ENCODE measurements at places on chromosomes 12 and 14.

GRCh38 chr12:2750185-2750584 is 44.6 kb upstream of the FKBP4 start:
- H3K27ac ChIP-seq = no peak overlapping the region
- no peaks in the 10 kb centered on the region for H3K36me3 ChIP-seq
- no peaks in the 10 kb centered on the region for H3K4me1 ChIP-seq
- H3K27me3 ChIP-seq = peaks cover 7% of the 10 kb centered on the region
- no peak for DNase-seq

DNA sequence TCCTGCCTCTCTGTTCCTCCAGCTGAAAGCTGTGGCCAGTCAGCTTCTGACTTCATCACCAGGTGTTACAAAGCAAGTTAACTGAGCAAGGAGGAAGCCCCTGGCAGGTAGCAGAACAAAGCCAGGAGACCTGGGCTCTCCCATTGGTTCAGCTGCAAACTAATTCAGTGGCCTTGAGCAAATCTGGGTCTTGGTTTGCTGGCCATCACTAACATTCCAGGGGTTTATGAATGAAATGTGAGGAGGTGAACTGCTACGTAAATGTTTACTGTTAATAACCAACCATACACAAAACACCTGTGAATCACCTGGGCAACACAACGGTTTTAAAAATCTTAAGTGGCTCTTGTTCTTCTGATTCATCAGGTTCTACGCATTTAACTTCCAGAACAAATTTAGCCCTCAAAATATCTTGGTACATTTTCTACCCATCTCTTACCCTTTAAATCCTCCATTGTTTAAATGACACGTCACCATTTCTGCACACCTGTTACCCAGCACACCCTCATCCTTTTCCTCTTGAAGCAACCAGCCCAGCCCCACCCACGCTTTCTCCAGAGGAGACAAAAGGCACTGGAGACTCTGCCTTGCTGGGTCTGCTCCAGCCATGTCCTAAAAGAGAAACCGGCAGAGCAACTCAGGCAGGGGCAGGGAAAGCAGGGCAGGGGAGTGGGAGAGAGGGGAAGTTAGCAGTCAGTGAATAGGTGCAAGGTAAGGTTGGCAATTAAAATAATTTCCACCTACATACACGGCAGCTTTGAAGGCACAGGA is 49.3 kb upstream of the TSPAN11 start:
- no peaks in the 10 kb centered on the region for H3K4me1 ChIP-seq
- H3K4me3 ChIP-seq = no peak overlapping the region
- H3K27me3 ChIP-seq = no peaks in the 10 kb centered on the region
- DNase-seq = peak; percentile 74
- H3K36me3 ChIP-seq = no peaks in the 10 kb centered on the region

DNA sequence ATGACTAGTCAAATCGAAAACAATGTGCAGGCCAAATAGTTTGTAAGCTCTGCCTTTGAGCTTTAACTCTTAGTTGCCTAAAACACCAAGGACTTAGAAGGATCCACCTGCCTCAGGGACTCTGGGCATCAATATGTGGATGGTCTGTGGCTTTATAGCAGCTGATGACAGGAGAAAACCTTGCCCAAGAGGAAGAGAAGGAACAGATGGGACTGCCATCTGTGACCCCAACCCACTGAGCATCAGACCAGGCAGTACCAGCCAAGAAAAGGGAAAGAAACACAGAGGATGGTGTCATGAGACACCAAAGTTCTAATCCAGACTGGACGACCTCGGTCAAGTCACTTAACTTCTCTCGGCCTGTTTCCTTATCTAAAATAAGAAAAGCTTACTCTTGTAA is 12.7 kb downstream of the TGFB3 start:
- H3K27me3 ChIP-seq = no peaks in the 10 kb centered on the region
- H3K36me3 ChIP-seq = peaks cover 49% of the 10 kb centered on the region
- DNase-seq = no peak
- no peaks in the 10 kb centered on the region for H3K4me1 ChIP-seq
- H3K27ac ChIP-seq = no peak overlapping the region
- no peak overlapping the region for H3K4me3 ChIP-seq

DNA sequence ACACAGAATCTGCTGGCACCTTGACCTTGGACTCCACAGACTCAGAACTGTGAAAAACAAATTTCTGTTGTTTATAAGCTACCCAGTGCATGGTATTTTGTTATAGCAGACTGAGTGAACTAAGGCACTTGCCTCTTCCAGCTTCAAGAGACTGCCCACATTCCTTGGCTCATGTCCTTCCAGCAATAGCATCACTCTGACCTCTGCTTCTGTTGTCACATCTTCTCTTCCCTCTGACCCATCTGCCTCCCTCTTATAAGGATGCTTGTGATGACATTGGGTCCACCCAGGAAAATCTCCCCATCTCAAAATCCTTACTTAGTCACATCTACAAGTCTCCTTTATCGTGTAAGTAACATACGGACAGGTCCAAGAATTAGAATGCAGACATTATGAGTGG is 200.4 kb downstream of the PIK3C2G start:
- H3K36me3 ChIP-seq = no peaks in the 10 kb centered on the region
- no peaks in the 10 kb centered on the region for H3K27me3 ChIP-seq
- H3K27ac ChIP-seq = no peak overlapping the region

GRCh38 chr12:16675438-16675837 is 69.5 kb upstream of the LMO3 start:
- H3K27ac ChIP-seq = no peak overlapping the region
- no peaks in the 10 kb centered on the region for H3K4me1 ChIP-seq
- no peak for DNase-seq
- no peak overlapping the region for H3K4me3 ChIP-seq
- H3K36me3 ChIP-seq = no peaks in the 10 kb centered on the region

DNA sequence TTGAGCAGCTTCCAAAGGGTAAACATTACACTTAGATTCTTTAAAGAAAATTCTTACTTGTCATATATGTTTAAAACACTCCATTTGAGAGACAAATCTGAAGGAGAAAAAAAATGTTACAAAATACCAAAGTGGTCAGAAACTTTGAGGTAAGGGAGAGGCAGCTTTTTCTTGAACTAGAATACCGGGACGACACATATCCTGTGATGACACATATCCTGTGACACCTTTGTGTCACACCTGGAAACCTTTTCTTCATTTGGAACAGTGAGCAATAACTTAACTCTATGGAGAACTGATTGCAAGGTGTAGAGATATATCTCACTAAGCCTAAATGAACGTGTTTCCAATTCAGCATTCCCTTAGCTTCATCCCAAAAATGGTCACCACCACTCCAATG is 4.6 kb upstream of the GRIN2B start:
- H3K36me3 ChIP-seq = no peaks in the 10 kb centered on the region
- no peak for DNase-seq
- H3K27me3 ChIP-seq = peaks cover 34% of the 10 kb centered on the region
- H3K27ac ChIP-seq = no peak overlapping the region

- peak overlapping the region; percentile 77 for H3K27ac ChIP-seq
- no peaks in the 10 kb centered on the region for H3K36me3 ChIP-seq
- peak overlapping the region; percentile 39 for H3K4me3 ChIP-seq
Observed at GRCh38 chr14:100067971-100068959, 3.0 kb downstream of the EVL start.

DNA sequence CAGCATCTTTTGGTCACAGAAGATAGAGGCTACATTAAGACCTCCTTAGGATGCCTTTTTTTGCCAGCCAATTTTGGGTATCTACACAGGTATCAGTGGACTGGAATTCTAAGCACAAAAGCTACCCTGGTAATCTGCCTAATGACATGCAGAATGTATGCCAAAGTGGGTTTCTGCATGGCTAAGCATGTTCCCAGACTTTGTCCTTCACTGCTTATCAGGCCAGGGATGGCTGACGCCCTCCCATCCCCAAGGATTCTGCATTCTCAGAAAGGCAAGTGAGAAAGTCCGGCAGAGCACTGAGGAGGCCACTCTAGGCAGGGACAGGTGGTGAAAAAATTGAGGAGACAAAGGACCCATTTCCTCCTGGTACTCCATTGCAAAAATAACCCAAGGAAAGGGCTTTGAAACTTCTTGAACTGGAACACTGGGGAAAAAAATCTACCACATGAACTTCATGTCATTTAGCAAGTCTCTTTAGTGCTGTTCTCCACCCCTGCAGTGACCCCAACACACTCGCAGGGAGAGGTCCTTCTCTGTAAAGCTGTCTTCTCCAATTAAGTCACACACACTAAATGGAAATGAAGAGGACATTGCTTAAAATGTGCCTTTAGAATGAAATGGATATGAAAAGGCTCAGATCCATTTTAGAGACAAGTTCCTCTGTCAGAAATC is 91.7 kb upstream of the MAX start:
- H3K4me3 ChIP-seq = no peak overlapping the region
- no peaks in the 10 kb centered on the region for H3K36me3 ChIP-seq
- H3K27ac ChIP-seq = no peak overlapping the region
- no peaks in the 10 kb centered on the region for H3K27me3 ChIP-seq
- H3K4me1 ChIP-seq = no peaks in the 10 kb centered on the region
- no peak for DNase-seq

DNA sequence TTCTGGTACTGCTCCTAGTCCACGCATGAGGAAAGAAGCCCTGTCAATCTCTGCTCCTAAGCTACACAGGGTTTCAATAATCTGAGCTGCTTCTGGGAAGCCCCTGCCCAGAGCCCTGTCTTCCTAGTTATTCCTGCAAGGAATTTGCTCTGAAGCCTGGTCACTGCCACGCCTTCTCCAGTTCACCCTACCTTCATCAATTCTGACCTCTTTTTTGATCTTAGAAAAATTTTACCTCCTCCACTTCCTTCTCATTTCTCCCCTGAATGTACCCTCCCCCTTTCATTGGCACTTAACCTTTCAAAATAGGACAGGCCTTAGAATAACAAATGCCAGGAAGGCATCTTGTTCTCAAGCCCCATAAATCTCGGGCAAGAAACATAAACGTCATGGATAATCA is 14.9 kb upstream of the LRRK2 start:
- H3K4me1 ChIP-seq = peaks cover 19% of the 10 kb centered on the region
- no peaks in the 10 kb centered on the region for H3K36me3 ChIP-seq
- H3K4me3 ChIP-seq = no peak overlapping the region
- DNase-seq = no peak
- no peaks in the 10 kb centered on the region for H3K27me3 ChIP-seq
- peak overlapping the region; percentile 65 for H3K27ac ChIP-seq

DNA sequence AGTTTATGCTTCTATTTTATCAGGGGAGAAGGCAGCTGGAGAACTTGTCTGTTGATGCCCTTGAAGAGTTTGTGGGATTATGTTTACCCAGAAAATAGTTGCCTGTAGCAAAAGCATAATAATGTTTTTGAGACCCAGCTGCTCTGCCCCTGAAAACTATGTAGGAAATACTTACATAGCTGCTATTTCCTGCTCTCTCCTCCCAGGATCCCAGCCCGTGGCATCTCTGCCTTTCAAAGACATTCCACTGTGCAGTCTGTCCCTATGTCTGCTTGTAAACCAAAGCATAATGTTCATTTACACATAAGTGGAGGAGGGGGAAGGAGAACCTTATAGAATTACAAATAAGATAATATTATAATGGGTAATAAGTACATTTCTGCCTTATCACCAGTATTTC is 198.7 kb downstream of the SYT1 start:
- H3K27me3 ChIP-seq = no peaks in the 10 kb centered on the region
- no peaks in the 10 kb centered on the region for H3K36me3 ChIP-seq
- no peak for DNase-seq
- H3K4me3 ChIP-seq = no peak overlapping the region
- H3K27ac ChIP-seq = no peak overlapping the region
- no peaks in the 10 kb centered on the region for H3K4me1 ChIP-seq

DNA sequence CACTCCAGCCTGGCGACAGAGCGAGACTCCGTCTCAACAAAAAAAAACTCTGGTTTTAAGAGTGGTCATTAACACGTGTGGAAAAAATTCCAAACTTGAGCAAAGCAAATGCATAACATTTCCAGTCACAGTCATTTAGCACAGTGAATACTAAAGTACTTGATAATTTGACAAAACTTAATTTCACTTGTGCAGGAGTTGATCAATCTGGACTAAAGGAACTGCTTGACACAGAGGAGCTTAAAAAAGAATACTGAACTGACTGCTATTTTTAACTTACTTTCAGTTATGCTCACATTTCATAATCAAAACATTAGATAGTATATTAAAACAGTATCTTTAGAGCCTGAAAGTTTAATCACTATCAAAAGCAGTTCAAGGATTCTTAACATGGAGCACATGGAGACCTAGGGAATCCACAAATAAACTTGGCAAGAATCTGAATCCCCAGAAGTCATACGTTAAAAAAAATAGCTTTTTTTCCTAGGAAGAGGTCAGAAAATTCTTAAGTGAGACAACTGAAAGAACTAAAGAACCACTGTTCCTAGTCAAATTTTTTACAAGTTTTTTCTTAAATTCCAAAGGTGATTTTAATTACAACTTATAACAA is 7.4 kb downstream of the UBE2N start:
- no peak overlapping the region for H3K4me3 ChIP-seq
- peak overlapping the region; percentile 21 for H3K27ac ChIP-seq
- no peaks in the 10 kb centered on the region for H3K36me3 ChIP-seq
- no peak for DNase-seq
- peaks cover 57% of the 10 kb centered on the region for H3K4me1 ChIP-seq

GRCh38 chr12:61546296-61546695 is 713.9 kb upstream of the USP15 start:
- DNase-seq = no peak
- no peak overlapping the region for H3K27ac ChIP-seq
- no peaks in the 10 kb centered on the region for H3K27me3 ChIP-seq
- no peaks in the 10 kb centered on the region for H3K4me1 ChIP-seq
- no peaks in the 10 kb centered on the region for H3K36me3 ChIP-seq
- H3K4me3 ChIP-seq = no peak overlapping the region

DNA sequence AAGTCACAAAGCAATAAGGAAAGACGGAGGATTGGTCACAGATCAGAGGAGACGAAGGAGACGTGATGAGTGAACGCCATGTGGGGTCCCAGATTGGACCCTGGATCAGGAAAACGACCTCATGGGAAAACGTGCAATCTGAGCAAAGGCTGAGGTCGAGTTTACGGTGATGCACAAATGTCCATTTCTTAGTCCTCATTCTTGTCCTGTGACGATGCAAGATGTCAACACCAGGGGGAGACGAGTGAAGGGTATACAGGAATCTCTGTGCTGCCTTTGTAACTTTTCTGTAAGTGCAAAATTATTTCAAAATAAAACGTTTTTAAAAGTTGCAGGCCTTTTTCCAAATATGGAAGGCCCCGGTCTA is 329.8 kb downstream of the MED13L start:
- H3K36me3 ChIP-seq = peaks cover 5% of the 10 kb centered on the region
- H3K27me3 ChIP-seq = no peaks in the 10 kb centered on the region
- no peak overlapping the region for H3K4me3 ChIP-seq
- no peak overlapping the region for H3K27ac ChIP-seq

Data from lower lobe of right lung (tissue), 2 donors.